CD4-positive, alpha-beta T cell treated with Interferon gamma for 1 hour (primary cell): ENCODE measurements at places on chromosomes 13 and 19.

DNA sequence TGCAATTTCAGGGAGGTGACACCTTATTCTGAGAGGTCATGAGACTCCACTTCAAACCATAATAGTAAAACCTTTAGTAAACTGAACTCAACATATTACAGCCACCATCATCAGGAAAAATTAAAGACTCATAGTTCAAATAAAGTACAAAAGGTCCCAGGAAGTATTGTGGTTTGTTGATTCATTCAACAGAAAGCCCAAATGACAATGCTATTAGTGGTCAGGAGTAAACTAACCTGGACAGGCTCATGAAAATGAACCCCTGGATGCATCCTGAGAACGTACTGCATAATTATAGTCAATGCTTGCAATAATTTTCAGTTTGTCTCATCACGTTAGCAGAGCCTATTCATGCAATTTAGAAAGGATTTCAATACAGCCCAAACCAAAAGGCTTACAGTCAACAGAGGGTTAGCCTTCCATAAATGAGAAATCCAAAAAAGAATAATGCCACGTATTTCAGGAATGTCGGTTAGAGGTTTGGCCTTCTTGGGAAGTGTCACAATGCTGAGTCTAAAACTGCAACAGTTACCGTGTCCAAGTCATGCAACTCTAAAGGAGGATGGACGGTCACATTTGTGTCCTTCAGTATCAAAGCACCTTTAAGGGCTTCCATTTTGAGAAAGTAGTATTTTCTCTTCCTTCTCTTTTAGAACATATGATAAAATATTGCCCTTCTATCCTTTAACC, 280.8 kb downstream of the ABCC4 start:
- DNase-seq, result no peak

DNA sequence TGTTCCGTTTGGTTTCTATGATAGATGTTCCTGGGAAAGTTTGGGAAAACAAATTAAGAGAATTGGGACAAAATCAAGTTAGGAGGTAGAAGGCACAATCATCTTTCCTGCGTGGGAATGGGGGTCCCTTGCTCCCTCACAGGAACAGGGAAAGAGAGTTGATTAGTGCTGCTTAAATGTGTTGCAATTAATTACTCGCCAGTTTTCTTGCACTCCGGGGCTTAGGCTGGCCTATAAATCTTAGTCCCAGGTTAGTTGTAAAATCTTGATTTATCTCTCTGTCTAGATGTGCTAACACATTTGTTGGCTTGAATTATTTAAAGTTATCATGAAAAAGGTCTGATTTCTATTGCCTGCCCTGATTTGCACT, 10.1 kb downstream of the B3GLCT start:
- no peak for DNase-seq

GRCh38 chr13:100826441-100826840, 151.8 kb upstream of the TMTC4 start:
- no peak for DNase-seq

GRCh38 chr19:29564574-29565005, 38.8 kb downstream of the VSTM2B start:
- no peak for DNase-seq

- no peak for DNase-seq
These were observed 5.5 kb downstream of the RPL28 start for GRCh38 chr19:55391191-55391670.
